ENCODE measurements at places on chromosomes 5 and 9.

GRCh38 chr5:51398875-51399642 is 15.8 kb downstream of the ISL1 start:
- peak; percentile 77 for DNase-seq

DNA sequence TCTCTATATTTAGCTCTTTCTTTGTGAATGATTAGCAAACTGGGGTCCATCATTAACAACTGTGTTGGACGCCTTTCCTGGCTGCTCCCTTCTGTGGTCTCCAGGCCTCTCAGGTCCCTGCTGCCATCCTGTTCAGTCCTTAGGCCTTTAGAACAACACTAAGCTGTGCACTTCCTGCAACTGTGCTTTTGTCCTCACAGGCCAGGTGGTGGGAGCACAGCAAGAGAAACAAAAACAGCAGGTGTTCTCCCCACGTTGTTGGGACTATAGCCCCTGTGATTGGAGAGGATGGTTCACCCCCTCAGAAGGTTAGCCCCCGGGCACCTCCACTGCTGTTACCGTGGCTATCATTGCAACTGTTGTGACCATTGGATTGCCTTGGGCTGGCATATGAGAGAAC is 41.7 kb upstream of the CLINT1 start:
- peak; percentile 78 for DNase-seq

GRCh38 chr9:27524236-27524635 is at the start of gene IFNK:
TSS of gene IFNK (plus strand) at chr9:27524290. CDS start at chr9:27524337, 47 bp downstream.
- DNase-seq = no peak

- DNase-seq = peak; percentile 36
Measured at GRCh38 chr9:34589636-34590380, at the start of gene CNTFR. TSS of gene CNTFR (minus strand) at chr9:34589724. CDS start at chr9:34568981, 20,743 bp downstream.

DNA sequence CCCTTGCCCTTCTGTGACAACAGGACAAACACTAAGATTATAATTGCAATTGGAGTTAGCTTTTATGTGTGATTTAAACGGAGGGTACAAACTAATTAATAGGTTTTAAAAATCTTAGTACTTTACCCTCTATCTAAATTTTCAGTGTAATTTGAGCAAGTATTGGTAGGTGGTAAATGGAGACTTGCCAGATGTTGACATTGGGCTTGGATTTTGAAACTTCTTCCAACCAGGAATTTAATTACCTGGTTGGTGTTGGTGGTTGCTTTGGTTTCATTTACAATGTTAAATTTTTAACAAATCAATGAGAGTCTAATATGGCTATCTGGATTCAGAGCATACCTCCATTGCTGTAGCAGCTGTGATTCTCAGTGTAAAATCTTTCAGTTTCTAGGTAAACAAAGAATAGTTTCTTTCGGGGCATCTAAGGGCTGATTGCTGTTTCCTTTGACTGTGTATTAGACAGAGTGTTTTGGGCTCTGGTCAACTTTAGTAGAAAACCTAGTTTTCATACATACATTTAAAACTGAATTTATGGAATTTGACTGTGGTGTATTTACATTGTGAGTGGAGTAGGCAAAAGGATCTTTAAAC is 1.9 kb downstream of the DAPK1 start:
- no peak for DNase-seq

DNA sequence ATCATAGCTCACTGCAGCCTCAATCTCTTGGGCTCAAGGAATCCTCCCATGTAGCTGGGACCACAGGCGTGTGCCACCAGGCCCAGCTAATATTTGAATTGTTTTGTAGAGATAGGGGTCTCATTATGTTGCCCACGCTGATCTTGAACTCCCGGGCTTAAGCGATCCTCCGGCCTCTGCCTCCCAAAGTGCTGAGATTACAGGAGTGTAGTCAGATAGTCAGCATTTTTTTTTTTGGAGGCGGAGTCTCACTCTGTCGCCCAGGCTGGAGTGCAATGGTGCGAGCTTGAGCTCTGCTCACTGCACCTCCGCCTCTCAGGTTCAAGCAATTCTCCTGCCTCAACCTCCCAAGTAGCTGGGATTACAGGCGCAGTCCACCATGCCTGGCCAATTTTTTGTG is 1.6 kb upstream of the SAR1B start:
- DNase-seq = peak; percentile 11

GRCh38 chr9:133048595-133048994 is 13.2 kb upstream of the CEL start:
- DNase-seq = no peak

GRCh38 chr9:93225417-93225816 is 41.5 kb downstream of the WNK2 start:
- DNase-seq = no peak
